GM10248 (cell line): ENCODE measurements at places on chromosomes 16 and 17.

- no peak for DNase-seq
These were observed 16.6 kb downstream of the FBXO31 start for GRCh38 chr16:87366930-87367329.

GRCh38 chr17:82394278-82394677, 22.7 kb downstream of the UTS2R start:
- no peak for DNase-seq

DNA sequence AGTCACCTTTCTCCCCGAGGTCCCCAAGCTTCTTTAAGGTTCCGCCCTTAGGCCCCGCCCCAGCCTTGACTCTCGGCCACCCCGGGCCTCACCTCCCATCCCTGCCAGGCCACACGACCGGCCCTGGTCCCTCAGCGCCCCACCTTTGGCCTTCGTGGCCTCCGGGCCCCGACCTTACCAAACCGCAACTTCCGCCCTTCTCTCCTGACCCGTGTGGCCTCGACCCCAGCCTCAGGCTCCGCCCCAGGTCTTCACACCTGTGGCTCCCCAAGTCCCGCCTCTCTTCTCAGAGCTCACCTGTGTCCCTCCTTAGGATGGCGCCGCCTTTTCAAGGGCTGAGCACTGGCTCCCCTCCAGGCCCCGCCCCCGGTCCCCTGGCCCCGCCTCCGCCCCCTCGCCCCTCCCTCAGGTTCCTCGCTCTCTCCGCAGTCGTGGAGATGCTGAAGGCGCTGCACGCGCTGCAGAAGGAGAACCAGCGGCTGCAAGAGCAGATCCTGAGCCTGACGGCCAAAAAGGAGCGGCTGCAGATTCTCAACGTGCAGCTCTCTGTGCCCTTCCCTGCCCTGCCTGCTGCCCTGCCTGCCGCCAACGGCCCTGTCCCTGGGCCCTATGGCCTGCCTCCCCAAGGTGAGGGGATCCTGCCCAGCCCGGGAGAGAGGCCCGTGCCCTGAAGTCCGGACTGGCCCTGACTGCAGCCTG, 10.0 kb upstream of the CISD3 start:
- no peak for DNase-seq

DNA sequence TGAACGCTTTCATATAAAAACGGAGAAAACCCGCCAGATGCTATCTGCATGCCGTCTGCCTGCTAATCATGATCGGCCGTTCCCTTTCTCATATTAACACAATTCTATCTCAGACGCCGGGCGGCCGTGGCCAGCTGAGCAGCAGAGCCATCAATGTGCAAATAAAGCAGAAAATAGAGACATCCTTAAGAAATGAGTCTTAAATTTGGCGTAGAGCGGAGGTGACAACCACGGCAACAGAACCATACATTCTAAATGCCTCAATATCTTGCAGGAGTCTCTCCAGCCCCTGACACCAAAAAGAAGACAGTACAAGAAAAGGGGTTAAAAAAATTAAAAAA, 2.7 kb upstream of the IRX5 start:
- no peak for DNase-seq

DNA sequence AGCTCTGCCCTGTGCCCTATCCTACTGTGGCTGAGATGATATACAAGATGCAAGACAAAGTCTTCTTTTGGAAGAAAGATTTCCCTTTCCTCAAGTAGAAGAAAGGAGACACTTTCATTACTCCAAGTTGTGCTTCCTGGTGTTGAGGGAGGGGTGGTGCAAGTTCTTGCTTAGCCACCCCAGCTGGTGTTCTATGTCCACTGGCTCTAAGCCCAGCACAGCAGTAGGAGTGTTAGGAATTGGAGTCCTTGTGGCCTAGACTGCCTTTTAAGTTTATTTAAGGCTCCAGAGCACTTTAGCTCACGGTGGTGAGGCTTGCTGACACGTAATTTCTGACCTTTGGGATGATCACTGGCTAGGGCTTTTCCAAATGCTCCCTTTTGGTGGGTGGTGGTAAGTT, 109.7 kb downstream of the KIF2B start:
- DNase-seq, result no peak

DNA sequence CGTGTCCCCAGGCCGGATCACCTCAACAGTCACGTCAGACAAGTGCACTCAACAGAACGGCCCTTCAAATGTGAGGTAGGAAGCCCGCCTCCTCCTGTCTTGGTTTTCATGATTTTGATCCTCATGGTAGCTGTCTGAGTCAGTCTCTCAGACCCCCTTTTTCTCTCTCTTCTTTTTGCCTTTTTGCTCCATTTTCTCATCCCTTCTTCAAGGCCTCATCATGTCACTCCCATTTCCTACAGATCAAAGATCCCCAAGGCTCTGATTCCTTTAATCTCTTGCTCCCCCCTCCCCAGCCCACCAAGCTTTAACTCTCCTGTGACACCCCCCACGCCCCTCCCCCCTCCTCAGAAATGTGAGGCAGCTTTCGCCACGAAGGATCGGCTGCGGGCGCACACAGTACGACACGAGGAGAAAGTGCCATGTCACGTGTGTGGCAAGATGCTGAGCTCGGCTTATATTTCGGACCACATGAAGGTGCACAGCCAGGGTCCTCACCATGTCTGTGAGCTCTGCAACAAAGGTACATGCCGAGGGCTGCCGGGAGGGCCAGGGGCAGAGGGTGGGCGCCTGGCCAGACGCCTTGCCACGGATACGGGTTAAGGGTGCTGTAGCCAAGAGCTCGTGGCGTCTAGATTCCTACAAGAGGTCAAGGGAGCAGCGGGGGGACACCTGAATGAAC, 2.0 kb downstream of the MAZ start:
- no peak for DNase-seq

- DNase-seq, result no peak
These were observed 12.6 kb downstream of the KCTD2 start for GRCh38 chr17:75059369-75060345.

- DNase-seq, result no peak
These were observed 4.9 kb upstream of the PABPN1L start for GRCh38 chr16:88871349-88871702.

GRCh38 chr16:19113577-19114358, at the start of gene ITPRIPL2:
Gene ITPRIPL2 (plus strand): TSS chr16:19113964. CDS start chr16:19114462, 498 bp downstream.
- peak; percentile 66 for DNase-seq

- DNase-seq, result no peak
These were observed 534 bp downstream of the GPATCH8 start for GRCh38 chr17:44502598-44503146.

GRCh38 chr17:53548252-53548651, 274.5 kb upstream of the KIF2B start:
- no peak for DNase-seq

- DNase-seq, result peak; percentile 83
These were observed 23.4 kb downstream of the GJD3 start for GRCh38 chr17:40340880-40341807.

DNA sequence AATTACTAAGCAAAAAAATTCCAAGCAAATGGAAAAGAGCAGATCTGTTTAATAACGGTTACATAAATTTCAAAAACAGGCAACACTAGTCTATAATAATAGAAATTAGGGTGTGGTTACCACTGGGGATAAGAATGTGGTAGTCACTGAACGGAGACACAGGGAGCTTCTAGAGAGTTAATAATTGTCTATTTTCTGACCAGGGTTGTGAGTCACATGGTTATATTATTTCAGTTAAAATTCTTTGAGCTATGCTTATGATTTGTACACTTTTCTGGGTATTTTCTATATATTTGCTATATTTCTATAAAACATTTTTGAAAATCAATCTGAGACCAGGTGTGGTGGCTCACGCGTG, 433.9 kb upstream of the MAF start:
- no peak for DNase-seq

GRCh38 chr17:78128551-78129350, at the start of gene TMC6:
Gene TMC6 (minus strand): TSS chr17:78128755. CDS start chr17:78126832, 1,923 bp downstream.
- DNase-seq, result peak; percentile 89
